CD4-positive, CD25-positive, alpha-beta regulatory T cell (primary cell): ENCODE measurements at places on chromosomes 3 and 15.

DNA sequence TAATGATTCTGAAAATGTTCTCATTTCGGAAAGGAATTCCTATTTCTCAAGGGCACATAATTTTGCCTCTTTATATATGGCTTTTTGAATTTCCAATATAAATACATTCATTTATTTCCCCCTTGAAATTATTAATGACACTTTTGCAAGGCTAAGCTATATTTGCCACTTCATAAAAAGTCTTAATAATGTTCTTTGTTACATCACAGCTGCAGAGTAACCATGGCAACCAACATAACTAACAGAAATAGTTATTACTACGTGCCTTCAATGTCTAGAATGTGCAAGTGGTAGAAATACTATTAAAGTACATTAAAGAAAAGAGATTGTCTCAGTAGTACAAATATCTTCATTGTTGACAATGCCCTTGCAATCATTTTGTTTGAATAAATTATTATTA is 471.8 kb downstream of the C3orf38 start:
- no peak for DNase-seq

DNA sequence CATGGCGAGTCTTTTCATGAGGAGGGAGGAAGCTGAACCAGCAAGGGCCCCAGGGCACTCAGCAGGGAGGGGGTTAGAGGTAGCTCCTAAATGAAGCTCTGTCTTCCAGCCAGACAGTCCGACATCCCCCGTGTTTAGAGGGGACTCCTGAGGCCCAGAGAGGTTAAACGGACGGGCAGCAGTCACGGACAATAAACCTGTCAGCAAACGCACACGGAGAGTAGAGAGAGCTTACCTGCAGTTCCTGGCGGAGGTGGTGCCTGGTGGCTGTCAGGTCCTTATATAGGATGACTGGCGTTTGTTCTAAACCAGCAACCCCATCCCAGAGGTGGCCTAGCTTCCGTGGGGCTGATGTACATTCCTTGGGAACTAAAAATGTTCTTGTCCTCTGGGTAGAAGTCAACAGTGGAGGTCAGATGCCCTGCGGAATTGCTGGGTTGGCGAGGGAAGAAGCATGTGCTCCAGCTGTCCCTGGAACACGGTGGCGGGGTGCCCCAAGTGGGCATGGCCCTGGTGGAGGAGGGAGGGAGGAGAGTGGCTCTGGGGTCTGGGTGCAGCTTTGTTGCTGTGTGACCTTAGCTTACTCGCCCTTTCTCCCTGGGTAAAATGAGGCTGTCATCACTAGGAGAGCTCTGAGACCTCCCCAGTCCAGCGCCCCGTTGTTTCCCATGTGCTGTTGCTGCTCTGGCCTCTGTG is 2.1 kb downstream of the GHRL start:
- DNase-seq = no peak

DNA sequence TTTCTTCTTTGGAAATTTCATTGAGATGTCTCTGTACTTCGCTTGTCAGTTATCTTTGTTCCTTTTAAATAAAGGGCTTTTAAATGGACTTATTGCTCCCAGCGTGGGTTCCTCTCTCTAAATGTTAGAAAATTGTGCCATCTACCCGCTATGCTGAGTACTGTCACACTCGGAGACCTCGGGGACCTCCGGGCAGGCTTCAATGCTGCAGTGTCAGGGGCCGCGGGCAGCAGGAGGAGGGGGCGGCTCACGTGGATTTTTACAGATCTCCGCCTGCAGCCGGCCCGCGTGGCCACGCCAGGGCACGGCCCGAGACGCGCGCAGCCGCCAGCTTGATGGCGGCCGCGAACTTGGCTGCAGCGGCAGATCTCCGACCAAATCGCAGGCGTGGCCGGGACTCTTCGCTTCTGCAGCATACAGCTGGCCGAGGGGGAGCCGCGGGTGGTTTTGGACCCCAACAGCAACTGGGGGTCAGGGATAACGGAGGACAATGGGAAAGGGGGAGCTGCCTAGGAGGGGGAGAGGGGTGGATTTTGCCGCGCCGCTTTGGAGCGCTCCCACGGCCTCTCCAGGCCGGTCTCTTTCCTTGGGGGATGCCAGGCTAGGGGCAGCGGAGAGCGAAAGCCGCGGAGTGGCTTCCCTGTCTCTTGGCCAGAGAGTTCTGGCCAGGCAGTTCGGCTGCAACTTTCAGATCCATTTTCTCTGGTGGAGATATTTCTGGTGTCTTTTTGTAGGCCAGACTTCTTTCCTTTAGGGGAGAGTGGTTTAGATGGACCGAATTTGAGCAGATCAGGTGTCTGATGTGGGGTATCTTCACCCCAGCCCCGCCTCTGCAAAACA is 15.3 kb downstream of the NR2F2 start:
- peak; percentile 25 for DNase-seq

DNA sequence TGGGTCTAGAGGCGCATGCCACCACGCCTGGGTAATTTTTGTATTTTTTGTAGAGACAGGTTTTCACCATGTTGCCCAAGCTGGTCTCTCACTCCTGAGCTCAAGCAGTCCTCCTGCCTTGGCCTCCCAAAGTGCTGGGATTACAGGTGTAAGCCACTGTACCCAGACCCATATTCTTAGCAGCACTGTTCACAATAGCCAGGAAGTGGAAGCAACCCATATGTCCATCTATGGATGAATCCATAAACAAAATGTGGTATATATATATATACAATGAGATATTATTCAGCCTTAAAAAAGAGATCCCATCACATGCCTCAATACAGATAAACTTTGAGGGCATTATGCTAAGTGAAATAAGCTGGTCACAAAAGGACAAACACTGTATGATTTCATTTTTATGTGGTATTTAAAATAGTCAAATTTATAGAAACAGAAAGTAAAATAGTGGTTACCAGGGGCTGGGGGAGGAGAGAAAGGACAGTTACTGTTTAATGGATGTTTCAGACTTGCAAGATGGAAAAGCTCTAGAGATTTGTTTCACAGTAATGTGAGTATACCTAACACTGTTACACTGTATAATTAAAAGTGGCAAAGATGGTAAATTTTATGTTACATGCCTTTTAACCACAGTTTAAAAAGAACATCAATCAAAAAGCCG is 35.7 kb upstream of the GRAMD1C start:
- DNase-seq = no peak

DNA sequence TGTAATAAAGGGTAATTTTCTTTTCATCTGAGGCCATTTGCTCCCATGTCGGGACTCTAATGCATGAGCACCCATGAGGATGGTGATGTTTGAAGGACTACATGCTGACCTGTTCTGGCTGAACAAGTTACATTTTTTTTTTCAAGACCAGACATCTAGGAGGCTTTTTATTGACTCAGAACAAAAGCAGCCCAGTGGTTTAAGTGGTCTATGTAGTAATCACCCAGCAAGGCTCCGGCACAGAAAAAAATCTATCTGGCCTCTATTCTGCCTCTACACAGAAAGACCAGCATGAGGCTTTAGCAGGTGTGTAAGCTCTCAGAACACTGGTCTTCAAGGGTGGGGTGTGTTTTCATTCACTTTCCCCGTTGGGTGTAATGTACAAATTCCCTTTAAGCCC is 95.1 kb upstream of the ZBED2 start:
- DNase-seq = no peak

GRCh38 chr3:71859123-71859519 is 74.2 kb upstream of the PROK2 start:
- DNase-seq = peak; percentile 32

DNA sequence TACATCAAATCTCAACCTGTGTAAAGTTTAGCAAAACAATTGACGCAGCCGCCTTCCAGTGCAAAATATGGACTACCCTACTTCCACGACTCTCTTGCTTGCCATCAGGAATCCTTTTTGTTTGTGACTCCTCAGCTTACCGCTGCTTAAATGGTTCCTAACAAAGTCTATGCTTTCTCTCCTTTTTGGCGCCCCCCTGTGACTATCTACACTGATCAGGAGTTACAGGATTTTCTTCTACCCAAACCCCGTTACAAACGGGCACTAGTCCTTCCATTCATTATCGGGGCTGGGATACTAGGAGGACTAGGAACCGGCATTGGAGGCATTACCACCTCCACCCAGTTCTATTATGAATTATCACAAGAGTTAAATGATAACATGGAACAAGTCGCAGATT is 184.0 kb downstream of the IGSF11 start:
- DNase-seq = no peak

DNA sequence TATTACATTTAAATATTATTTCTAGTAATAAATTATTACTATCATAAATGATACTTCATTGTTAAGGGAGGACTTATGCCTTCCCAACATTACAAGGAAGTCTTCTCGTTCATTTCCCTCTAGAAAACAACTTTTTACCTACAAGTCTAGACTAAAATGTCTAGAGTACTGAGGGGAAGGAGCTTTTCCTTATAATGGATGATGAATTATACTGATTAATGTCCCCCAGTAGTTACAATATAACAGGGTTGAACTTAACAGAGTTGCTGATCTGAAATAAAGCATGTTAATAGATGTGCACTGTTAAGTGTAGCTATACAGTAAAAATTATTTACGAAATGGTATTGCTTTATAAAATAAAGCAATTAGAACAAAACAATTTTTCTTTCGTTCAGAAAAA is 2.7 kb upstream of the MNS1 start:
- no peak for DNase-seq

- no peak for DNase-seq
Measured at GRCh38 chr15:32691689-32692038, 26.1 kb upstream of the GREM1 start.

DNA sequence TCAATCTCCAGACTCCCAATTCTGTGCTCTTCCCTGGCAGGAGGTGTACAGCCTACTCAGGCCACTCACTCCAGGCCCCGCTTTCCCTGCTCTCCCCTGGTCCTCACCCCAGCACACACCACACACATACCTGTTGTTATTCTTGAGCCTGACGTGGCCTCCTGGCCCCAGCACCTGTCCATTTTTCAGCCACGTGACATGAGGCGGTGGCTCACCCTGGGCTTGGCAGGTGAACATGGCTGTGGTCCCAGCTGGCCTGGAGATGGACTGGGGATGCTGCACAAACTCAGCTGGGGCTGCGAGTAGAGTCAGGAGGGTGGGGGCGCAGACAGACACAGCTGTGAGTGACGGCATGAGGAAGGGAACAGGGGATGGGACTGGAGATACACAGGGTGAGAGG is 27.3 kb downstream of the RNU5B-1 start:
- no peak for DNase-seq

DNA sequence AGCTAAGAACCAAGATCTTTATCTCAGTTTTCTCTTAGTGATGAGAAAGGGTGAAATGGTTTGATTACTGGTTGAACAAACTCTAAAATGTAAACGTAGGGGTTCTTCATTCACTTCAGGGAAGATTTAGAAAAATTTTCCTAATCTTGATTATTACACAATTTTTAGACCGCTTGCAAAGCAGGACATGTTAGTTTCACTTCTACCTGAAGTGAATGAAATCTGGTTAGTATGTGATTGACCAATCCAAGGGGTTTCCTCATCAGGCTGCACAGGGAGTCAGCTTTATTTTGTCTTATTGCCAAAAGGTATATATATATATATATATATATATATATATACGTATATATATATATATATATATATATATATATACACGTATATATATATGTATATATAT is 740.4 kb downstream of the TUSC7 start:
- DNase-seq = no peak

GRCh38 chr15:100308213-100308600 is 33.6 kb downstream of the ADAMTS17 start:
- DNase-seq = no peak

GRCh38 chr3:53331871-53332270 is 15.5 kb downstream of the DCP1A start:
- DNase-seq = no peak

DNA sequence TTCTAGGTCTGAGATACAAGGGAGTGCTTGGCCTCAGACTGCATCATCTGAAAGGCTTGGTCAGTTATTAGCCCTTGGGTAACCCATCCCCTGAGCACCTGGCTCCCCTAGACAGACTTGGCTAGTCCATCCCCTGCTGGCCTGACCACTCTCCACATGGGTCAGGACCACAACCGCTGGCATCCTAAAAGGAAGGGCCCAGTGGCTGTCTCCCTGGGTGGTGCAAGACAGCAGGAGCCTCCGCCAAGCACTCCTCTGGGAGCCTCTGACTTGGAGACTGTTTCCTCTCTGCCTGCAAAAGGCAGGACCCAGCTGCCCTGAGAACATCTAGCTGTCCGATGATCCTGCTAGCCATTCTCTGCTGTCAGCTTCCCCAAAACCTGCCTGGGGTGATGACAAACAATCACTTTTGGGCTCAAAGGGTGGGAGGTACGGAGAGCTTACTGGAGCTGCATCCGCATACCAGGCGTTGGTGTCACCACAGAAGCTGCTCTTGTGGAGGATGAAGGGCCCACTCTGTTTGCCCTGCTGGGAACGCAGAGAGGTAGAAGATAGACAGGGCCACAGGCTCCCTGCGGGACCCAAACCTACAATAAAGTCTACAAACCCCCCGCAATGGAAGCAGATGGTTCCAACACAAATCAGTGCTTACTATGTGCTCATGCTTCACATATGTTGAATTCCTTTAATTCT is 108.0 kb upstream of the PRR20G start:
- no peak for DNase-seq

DNA sequence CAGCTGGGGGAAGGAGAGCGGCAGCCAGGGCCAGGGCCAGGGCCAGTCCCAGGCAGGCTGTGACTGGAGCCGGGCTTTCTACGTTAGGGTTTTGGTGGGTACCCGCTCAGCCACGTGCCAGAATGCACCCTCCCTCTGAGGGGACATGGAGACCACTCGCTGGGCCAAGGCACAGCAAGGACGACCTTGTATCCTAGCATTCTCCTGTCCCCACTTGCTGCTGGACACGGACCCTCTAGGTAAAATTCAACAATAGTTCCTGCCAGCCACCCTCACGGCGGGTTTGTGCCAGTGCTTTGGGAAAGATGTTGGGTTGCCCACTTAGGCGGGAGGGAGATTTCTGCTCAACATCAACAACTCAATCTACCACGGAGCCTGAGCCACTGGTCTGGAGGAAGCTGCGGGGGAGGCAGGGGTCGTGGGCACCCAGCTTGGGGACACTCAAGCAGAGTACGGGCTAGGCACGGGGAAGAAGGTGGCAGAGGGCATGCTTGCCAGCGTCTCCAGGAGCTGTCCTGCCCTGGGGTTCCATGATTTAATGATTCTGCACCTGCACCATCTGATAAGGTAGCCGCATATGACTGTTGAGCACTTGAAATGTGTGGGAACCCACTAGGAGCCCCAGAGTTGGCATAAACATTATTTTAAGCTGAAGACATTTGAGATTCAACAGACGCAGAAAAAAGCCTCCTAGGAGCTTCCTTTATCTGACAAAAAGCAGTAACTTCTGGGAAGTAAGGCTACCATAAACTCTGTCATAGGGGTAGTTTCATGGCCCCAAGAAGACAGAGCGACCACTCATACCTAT is 22.5 kb upstream of the C15orf39 start:
- DNase-seq = no peak

GRCh38 chr15:78108300-78109084 is 16.1 kb downstream of the SH2D7 start:
- DNase-seq = peak; percentile 73

- DNase-seq = no peak
Measured at GRCh38 chr15:60760646-60761504, 281.9 kb upstream of the ICE2 start.

DNA sequence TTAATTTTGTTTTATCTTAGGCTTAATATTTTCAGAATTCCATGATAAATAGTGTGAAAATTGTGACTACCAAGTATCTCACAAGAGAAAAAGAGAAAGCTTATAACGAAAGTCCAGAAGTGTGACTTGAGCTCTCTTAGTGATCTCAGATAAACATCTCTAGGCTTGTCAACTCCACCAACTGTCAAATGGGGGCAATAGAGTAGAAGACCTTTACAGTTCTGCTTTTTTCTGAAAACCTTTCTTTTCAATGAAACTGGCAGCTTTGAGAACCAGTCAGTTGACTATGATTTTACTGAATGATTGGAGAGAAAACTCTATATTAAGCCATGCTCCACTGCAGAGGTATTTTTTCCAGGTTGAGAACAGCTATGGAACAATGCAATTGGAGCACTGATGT is 119.2 kb upstream of the TP63 start:
- no peak for DNase-seq
